Fibroblast of skin of left biceps (primary cell): ENCODE measurements at places on chromosomes 2 and 18.

- DNase-seq: no peak
Observed at GRCh38 chr2:172772633-172773032, 37.0 kb downstream of the RAPGEF4 start.

DNA sequence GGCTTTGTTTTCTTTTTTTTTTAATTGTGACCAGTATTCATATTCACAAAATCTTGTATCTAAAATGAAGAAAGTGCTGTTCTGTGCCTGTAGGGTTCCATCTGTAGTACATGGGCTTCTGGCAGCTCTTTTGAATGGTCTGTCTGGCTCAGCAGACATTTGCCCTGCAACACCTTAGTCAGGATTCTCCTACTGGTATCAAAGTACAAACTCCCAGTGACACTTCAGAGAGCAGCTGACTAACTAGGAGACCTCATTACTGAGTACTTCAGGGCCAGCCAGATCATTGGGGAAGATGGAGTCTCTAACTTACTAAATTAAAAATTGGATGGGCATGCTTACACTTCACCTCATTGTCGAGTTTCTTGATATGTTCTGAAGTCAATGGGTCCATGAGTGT is 39.7 kb downstream of the GRHL1 start:
- DNase-seq: no peak

DNA sequence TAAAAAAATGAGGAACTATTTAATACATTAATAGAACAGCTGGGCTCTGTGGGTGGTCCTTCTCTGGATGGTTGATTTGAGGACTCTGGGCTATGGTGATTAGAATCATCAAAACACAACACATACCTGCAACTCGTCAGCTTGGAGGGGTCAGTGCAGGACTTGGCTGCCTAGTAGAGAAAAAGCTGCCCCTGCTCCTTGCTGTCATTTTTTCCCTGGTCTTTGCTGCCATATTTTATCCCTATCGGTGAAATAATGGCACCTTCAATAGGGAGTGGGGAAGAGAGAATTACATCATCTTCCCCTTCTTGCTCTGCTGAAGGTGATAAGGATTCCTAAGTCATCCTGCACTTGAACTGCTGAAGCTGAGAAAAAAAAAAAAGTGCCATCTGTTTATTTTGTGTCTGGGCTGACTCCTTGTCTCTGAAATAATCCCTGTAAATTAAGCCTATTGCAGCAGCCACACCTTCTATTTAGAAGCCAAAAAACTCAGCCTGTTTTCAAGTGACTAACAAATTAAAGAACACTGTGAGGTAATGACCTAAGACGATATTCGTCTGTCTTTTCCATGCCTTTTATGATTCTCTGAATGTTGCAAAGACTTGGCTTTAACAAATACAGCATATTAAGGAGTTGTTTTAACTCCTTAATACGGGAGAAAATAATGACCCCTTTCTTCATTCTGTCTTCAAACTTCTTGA is 89.3 kb downstream of the ACVR1 start:
- no peak for DNase-seq

DNA sequence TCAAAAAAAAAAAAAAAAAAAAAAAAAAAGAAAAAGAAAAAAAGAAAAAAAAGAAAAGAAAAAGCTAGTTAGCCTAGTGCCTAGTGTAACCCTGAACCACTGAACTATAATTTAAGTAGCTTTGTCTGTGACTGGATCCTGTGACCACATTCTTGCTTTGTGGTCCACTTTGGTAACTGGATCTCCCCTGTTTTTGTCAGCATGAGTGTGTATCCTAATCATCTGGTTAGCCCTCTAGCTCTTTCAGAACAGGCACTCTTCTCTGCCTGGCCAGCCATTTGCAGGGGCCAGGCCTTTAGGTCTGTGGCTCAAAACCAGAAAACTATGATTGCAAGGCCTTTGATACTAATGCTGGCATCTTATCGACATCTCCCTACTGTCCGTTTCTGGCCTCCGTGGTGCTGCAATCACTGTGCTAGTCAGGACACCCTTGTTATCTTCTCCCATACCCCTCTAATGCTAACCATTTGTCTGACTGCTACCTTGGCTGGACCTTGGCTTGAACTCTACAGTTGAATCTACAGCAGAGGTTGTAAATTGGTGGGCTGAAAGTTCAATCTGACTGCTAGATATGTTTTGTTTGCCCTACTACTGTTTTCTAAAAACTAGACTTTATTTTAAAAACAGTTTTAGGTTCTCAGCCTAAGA is 40.5 kb downstream of the RBKS start:
- no peak for DNase-seq
